Epithelial cell of proximal tubule (primary cell): ENCODE measurements at places on chromosomes 3 and 15.

DNA sequence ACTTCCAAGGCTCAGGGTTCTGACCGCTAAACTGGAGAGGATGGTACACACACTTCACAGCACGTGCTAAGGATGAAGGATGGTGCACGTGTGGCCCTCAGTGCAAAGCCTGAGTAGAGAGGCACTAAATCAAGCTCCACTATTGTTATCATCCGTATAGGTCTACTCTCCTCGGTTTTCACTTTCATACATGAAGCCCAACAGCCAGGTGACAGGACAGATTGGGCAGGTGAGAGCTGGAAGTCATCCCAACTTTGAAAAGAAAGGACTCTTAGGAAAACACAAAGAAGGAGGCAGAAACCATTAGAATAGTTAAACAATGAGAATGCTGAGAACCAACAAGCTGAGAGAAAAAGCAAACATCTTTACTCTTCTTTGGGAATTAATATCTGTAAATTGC is 21.1 kb downstream of the MAGI1 start:
- DNase-seq, result no peak

- no peak for DNase-seq
Observed at GRCh38 chr3:112627419-112627818, 13.5 kb downstream of the CCDC80 start.

DNA sequence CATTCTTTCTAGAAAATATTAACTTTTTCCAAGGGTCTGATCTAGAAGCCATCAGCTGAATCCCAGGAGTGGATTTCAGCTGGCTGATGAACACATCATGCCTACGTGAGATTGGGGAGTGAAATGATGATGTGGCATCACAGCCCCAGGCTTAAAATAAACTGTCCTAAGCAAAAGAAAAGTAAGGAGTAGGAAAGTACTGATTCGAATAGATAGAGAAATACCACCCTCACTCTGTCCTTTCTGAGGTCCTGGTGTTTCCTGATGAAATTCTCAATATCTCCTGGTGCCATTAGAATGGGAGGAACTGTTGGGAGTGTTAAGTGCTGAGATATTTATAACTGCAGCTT is 376.8 kb upstream of the SEMA6D start:
- DNase-seq, result no peak

GRCh38 chr15:45442507-45443135 is 64.3 kb upstream of the GATM start:
- peak; percentile 72 for DNase-seq

GRCh38 chr3:73284472-73284871 is 223.0 kb downstream of the EBLN2 start:
- DNase-seq, result no peak

DNA sequence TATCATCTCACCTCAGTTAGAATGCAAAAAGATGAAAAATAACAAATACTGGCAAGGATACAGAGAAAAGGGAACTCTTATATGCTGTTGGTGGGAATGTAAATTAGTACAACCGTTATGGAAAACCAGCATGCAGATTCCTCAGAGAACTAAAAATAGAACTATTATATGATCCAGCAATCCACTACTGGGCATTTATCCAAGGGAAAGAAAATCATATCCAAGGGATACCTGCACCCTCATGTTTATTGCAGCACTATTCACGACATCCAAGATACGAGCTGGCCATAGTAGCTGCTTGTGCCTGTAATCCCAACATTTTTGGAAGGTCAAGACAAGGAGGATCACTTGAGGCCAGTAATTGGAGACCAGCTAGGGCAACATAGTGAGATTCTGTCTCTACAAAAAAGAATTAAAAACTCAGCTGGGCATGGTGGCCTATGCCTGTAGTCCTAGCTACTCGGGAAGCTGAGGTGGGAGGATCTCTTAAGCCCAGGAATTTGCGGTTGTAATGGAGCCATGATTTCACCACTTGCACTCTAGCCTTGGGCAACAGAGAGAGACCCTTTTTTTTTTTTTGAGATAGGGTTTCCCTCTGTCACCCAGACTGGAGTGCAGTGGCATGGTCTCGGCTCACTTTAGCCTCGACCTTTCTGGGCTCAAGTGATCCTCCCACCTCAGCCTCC is 26.6 kb downstream of the USP50 start:
- DNase-seq, result no peak

- DNase-seq, result no peak
Observed at GRCh38 chr15:51202783-51203182, 108.1 kb upstream of the TNFAIP8L3 start.
